Mammary epithelial cell (primary cell): ENCODE measurements at places on chromosomes 5 and 9. TPM values are rescaled to one million over a fixed set of nuclear protein-coding genes. Genes with fewer than 3 reads are reported as not detected.

The SPATA31C1 gene
- total RNA-seq: not detected

The VPS13A gene
- total RNA-seq: 70.0 TPM

The CCDC192 gene
- total RNA-seq: not detected in 2 replicates

The CDC26 gene
- total RNA-seq: 16.2 TPM

The ACTBL2 gene
- total RNA-seq: 0.50 TPM

The BTNL8 gene
- not detected for total RNA-seq

The MFAP3 gene
- 118 TPM for total RNA-seq

The SOX30 gene
- total RNA-seq: not detected in 2 replicates

The FRMPD1 gene
- total RNA-seq: 0.17 TPM
